ELF-1 (cell line): ENCODE measurements at places on chromosomes 11 and 22.

- DNase-seq, result no peak
These were observed 79.0 kb upstream of the HEPHL1 start for GRCh38 chr11:93942176-93942575.

DNA sequence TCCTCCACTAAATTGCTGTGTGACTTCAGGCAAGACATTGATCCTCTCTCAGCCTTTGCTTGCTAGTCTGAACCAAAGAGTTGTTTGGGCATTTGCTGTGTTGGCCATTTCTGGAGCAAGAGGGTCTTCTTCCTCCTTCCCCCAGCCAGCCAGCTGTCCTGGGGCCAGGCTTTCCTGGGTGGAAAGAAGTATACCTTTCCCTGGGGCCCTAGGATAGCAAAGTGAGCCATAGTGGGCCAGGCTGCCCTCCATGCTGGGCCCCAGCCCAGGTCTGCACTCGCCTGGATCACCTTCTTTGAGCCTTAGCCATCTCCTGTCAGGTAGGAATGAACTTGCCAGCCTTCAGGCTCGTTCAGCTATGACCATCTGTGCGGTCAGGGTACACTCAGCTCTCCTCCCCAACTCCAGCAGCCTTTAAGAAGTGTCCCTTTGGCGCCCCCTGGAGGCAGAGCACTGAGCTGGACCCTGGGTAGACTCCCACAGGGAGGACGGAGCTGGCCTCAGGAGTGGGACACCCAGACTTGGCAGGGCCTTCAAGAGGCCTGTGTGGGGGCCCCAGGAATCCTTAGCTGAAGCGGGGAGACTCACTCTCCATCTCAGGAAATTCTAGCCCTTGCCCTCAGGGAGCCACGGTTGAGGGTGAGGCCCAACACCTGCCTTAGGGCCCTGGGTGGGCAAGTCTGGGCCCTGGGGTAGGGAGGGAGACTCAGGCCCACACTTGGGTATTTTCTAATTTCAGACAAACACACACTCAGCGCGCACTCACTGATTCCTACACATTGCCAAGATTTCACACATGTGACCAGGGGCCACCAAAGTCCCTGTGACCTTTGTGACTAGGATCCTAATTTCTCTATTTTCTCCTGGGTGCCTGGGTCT, 35.6 kb upstream of the TPBGL start:
- peak; percentile 94 for DNase-seq

DNA sequence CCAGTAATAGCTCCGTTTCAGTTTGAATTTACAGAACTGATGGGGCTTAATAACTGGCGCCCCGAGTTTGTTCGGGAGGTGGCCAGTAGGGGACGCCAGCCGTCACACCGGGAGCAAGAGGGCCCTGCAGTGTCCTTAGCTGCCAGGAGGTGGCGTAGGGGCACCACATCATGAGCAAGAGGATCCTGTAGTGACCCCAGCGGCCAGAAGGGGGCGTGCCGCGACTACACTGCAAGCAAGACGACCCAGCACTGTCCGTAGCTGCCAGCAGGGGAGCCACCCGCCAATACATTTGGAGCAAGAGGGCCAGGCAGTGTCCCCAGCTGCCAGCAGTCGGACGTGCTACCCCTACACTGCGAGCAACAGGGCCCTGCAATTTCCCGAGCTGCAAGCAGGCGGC, 663.7 kb upstream of the B3GAT1 start:
- DNase-seq, result peak; percentile 79

DNA sequence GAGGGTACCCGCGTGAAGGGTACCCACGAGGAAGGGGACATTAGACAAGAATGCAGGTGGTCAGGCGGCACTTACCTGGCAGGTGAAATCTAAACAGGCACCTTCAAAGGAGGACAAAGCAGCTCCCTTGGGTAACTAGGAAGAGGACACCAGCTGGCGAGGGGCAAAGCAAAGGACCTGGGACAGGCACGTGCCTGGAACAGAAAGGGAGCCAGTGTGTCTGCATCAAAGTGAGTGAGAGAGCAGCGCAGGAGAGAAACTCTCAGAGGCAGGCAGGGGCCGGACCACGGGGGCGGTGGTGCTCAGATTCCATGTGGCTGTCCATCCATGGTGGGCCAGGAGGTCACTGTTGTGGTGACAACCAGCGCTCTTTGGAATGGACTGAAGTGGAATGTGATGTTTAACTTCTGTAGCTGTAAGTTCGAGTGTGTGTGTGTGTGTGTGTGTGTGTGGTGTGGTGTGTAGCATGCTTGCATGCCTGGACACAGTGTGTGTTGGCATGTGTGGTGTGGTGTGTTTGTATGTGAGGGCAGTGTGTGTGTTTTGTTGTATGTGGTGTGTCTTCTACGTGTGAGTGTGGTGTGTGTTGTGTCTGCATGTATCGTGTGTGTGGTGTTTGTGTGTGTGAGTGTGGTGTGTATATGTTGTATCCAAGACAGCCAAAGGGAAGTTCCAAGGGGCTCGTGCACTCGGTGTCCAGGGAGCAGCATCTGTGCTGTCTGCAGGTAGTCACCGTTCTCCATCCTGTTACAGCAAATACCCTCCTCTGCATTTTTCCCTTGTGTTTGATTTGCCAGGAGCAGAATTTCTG, 86.4 kb downstream of the CDKN1C start:
- no peak for DNase-seq

DNA sequence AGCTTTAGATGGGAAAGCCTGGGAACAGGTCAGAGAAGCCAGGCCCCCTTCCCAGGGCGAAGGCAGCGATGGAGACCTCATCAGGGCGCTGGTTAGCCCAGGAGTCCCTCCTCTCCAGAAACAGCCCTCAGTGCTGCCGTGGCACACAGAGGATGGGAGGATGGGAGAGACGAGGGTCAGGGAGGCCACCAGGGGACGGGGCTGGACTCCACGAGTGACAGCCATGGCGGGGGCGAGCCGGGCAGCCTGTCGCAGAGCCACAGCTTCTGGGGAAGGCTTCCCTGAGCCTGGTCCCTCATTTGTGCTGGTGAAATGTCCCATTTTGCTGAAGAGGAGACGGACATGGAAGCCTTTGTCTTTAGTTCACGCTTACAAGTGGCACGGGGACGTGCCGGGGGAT, 1390.5 kb downstream of the TBC1D22A start:
- DNase-seq, result no peak

- no peak for DNase-seq
These were observed 2.5 kb downstream of the PARVG start for GRCh38 chr22:44183287-44183588.

DNA sequence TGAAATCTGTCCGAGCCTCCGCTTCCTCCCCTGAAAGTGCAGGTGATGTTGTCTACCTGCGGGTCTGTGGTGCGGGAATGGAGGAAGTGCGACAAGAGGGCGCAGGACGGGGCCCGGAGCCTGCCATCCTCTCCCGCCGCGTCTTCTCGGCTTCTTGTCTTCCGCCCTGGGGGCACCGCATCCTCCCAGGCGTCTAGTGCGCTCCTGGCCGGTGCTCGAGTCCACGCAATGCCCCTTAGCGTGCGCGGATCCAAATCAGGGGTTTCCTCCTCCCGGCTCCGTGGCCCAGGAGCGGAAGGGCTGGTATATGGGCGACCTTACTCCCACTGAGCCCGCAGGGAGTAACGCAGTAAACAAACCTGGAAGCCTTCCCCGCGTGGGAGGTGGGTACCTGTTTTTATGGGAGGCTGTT, 405 bp downstream of the SFI1 start:
- DNase-seq, result no peak

- no peak for DNase-seq
These were observed 368.9 kb downstream of the NTM start for GRCh38 chr11:131739243-131739882.

DNA sequence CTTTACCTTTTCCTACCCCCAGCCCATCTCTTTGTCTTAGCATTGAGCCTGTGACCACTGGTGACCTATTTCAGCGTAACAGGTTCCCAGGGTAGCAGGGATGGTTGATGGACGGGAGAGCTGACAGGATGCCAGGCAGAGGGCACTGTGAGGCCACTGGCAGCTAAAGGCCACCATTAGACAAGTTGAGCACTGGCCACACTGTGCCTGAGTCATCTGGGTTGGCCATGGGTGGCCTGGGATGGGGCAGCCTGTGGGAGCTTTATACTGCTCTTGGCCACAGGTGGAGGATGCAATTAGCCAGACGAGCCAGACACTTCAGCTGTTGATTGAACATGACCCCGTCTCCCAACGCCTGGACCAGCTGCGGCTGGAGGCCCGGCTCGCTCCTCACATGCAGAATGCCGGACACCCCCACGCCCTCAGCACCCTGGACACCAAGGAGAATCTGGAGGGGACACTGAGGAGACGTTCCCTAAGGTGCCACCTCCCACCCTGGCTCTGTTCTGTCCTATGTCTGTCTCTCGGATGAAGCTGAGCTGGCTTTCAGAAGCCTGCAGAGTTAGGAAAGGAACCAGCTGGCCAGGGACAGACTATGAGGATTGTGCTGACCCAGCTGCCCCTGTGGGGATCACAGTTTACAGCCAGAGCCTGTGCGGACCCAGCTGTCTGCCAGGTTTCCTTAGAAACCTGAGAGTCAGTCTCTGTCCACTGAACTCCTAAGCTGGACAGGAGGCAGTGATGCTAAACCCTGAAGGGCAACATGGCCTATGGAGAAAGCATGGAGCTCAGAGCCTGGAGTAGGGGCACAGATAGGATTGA, 29.8 kb downstream of the PIK3IP1 start:
- no peak for DNase-seq

GRCh38 chr11:80173371-80174136, 732.7 kb upstream of the TENM4 start:
- DNase-seq, result no peak

- DNase-seq, result no peak
These were observed 15.6 kb downstream of the PISD start for GRCh38 chr22:31646186-31647019.

DNA sequence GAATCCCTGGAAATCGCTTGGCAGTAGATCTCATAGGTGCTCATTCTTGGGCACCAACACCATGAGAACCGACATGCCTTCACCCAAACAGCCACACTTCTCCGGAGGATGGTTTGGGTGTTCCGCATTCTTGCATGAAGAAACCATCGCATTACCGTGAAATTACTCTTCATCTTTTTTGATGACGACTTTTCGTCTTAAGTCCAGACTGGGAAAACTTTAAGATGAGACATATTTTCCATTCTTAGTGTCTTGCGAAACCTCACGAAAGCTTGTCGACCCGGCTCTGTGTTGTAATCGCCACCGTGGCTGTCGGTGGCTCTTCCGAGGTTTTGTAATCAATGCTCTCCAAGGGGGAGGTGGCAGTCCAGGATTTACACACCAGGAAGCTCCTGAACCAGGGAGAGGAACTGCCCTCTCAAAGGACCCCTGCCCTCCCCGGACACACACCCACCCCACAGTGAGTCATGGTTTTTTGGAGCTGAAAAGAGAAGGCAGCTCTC, 1.7 kb downstream of the TOM1 start:
- DNase-seq, result peak; percentile 32

DNA sequence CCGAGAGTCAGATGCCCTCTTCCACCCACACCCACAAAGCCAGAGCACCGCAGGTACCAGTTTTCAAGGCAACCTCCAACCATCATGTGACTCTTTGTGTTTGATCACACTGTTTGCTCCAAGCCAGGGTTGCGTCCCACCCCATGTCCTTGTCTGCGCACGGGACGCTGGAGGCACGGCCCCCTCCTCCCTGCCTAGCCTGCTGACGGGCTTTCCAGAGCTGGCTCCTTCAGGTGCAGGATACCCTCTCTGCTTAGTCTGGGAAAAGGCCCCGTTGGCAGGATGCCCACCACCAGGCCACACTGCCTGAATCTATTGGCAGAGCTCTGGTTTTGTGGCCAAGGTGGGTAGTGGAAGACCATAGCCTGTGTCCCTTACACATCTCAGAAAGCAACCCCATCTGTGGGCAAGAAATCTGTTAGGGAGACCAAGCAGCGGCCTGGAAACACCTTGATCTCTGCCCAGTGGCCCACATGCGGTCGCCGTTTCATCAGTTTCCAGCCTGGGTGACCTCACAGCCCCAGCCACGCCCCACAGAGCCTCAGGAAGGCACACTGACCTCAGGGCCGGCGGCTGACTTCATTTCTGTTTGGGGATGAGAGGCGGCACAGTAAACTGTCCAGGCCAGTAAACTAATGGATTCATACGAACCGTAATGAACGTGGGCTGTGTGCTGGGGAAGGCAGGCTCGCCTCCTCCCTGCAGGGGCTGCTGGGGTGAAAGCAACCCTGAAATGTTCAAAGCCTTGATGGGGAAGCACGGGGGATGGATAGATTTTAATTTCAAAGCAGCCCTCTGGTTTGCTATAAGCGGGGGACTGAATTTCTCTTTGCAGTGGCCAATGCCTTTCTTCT, 25.8 kb downstream of the CDPF1 start:
- no peak for DNase-seq

DNA sequence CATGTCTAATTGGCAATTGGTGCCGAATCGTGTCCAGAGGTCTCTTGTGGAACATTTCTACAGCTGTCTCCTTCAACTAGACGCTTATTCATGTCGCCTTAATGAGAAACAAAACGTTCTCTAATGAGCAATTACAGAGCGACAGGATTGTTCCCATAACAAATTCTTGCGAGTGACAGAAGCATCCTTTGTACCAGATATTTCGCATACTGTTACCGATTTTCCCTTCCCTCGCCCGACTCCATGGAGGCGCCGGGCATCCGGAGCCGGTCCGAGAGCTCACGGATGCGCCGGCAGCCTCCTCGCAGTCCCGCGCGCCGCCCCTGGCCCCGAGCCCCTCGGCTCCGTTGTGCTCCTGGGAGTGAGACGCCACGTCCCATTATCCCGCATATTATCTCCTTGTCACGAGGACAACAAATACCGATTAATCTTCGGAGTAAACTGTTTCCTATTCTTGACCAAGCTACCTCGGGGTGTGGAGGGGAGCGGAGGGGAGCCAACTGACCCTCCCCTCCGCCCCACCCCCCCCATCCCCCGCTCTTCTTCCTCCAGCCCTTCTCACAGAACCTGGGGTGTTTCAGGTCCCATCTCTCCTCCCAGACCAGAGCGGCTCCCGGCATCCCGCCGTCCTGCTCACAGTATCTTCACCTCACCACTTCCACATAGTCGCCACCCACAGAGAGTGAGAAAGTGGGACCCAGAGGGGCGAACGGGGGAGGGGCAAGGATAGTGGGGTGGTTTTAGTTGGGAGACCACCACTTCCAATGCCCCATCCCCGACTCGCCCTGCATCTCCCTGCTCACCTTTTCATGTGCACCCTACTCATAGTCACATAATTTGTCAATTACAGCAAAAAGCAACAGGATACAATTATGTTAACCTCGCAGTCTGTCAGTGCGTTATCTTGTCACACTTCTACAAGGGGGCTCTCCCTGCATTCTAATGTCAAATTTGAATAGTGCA, 11.4 kb downstream of the PAX6 start:
- peak; percentile 13 for DNase-seq

GRCh38 chr11:67022341-67022933, 497 bp upstream of the SYT12 start:
- no peak for DNase-seq

DNA sequence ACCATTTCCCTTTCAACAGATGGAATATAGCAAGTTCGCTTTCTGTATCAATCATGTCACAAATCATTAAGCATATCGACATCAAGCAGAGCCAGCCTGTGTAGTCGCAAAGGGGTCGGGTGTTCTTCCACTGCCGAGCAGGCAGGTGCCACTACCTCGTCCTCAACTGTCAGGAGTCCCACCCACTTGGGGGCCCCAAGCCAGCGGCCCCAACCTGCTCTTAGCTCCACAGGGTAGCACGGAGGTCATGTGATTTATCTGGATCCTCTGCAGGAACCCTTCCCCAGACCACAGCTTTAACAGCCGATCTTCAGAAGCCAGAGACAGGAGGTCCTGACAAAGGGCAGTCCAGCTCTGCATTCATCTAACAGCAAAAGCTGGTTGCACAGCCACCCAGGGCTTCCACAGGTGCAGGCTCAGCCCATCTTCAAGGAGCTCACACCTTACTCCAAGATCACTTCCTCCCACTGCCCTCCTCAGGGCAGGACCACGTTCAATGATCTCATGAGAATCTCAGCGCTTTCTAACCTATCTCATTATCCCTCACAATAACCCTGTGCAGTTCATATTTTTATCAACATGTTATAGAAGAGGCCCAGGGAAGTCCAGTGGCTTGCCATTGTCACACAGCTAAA, 110.2 kb downstream of the TRIM29 start:
- no peak for DNase-seq
